ENCODE measurements at places on chromosomes 1 and 21.

DNA sequence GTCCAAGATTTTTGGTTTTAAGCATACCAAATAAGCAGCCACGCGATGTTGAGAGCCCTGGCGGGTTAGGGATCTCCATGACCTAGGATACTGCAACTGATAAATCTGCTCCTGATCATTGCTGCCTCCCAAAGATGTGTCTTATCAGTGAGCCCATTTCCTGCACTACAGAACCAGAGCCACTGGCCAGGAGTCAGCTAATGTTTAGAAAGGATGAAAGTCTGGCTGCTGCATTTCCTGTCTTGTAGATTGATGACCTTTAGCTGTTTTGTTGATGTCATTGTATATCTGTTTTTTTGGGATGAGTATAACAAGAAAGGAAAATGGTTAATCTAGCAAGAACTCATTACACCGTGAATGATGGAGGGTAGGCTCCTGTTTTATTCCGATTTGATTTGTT is 74.5 kb downstream of the C1orf21 start:
- no peak for DNase-seq

DNA sequence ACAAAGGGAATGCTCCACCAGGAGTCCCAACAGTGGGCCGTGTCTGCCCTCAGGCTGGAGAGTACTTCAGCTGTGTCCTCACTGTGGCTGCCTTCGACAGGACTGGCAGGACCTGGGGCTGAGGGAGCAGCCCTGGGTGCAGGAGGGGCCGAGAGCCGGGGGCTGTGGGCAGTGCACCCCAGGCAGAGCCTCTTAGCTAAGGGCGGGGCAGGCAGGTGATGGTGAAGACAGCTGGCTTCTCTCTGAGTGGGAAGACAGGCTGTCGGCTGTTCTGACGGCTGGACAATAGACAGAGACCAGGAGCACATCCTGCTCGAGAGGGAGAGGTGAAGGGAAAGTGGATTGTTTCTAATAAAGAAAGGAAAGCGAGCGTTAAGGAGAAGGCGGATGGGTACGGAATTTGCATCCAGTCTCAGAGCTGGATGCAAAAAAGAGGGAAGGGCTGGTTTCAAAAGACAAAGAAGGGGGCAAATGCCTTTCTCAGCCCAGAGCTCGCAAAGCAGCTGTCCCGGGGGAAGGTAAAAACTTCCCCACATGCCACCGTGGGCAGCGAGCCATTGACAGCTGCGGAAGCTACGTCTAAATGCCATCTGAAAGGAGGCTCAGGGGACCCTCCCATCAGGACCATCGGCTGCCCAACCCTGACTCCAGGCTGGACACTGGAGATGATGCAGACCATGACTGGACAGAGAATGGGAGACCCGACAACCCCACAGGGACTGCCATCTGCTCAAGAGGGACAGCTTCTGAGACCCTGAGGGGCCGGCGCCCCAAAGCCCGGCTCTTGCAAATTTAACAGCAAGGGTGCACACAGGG is 92.0 kb downstream of the STUM start:
- no peak for DNase-seq

DNA sequence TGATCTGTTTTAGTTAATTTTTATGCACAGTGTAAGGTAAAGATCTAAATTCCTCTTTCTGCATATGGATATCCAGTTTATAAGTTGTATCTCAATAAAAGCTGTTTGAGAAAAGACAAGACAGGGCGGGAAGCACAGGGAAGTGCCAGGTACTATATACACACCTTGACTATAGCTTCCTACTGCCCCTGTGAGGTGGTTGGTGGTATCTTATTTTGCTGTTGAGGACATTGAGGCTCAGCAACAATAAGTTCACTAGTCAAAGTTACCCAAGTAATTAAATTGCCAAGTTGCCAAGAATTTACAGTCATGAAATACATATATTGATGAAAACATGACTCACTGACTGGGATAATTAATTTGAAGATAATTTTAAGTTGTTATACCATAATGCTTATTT is 109.1 kb downstream of the CD247 start:
- DNase-seq, result no peak

DNA sequence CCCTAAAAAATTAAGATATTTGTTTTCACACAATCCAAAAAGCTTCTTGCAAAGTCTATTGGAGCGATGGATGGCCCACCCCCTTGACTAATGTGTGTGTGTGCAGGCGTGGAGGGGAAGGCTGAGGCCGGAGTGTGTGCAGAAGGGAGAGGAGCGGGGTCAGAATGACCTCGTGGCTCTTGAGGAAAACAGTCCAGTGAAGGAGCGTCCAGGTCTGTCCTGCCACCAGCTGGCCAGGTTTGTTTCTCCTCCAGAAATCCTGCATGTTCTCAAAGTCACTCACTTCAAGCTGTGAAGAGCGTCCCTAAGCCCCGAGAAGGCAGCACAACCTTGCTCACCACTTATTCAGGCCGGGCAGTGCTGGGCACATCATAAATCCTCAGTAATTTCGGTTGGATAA is 69.5 kb upstream of the SSX2IP start:
- DNase-seq, result no peak

DNA sequence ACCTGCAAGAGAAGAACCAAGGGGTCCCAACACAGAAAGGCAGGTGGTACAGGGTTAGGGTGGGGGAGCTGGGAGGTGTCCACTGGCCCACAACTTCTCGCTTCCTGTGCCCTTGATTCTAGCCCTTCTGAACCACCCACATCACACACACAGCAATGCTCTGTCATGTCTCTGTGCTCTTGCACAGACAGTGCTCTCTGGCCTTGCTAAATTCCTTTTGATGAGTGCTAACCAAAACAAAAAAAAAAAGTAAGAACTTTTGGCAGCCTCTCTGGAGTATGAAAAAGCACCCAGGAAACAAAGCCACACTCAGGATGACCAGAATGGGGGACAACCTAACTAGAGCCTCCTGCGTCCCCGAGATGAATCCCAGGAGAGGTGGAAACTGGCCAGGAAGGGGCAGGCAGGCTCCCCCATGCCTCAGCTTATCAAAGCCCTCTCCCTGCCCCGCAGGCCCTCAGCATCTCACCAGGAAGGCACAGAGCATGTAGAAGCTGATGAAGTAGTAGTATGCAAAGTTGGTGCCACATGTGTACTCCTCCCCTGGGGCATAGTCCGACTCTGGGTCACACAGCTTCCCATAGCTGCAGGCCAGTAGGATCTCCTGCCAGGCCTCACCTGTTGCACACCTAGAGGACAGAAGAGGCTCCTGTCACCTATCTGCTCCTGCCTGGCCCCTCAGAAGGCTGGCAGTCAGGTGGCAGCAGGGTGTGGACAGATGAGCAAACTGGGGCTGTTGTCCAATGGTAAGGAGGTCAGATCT is 27.2 kb upstream of the KIF21B start:
- peak; percentile 64 for DNase-seq

- DNase-seq, result no peak
Measured at GRCh38 chr1:74470251-74470650, 42.2 kb downstream of the LRRC53 start.

GRCh38 chr21:38811257-38811656 is 5.5 kb downstream of the ETS2 start:
- peak; percentile 88 for DNase-seq

GRCh38 chr1:85323770-85324169 is 47.3 kb upstream of the BCL10 start:
- DNase-seq, result no peak

DNA sequence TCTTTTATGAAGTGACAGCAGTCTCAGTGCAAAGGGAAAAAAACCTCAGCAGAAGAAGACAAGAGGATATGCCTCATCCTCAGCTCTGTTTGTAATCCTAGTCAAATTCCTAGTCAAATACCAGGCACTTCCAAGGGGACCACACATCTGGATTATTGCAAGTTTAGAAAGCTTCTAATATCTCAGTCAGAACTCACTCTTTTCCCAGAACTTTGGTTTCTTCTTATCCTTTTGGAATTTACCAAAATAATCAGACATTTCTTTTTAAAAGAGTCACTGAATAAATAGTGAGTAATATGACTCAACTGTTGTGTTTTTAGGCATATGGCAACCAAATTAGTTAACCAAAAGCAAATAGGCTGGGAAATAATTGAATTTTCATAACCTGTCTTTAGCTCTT is 47.8 kb downstream of the PRRX1 start:
- peak; percentile 98 for DNase-seq

GRCh38 chr1:10490286-10490970 is 15.7 kb downstream of the PEX14 start:
- no peak for DNase-seq

GRCh38 chr1:153566414-153567371 is 1.0 kb upstream of the S100A2 start:
- peak; percentile 99 for DNase-seq

DNA sequence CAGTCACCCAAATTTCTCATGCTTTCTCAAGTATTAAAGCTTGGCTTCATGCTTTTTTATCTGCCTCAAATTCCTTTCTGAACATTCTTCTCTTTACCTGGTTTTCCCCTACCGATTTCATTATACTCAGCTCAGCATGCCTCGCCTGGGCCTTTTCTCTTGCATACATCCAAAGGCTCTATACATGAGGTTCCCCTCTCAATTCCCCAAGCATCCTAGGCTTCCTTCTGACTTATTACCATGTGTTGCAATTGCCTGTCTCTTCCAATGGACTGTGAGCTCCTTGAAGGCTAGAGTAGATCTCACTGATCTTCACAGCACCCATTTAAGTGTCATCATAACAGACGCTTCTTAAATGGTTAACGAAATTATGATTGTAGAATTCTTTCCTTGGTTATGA is 24.1 kb upstream of the CYP4A22 start:
- DNase-seq, result no peak

GRCh38 chr1:78333502-78333901 is 157.3 kb upstream of the PTGFR start:
- DNase-seq, result peak; percentile 19

DNA sequence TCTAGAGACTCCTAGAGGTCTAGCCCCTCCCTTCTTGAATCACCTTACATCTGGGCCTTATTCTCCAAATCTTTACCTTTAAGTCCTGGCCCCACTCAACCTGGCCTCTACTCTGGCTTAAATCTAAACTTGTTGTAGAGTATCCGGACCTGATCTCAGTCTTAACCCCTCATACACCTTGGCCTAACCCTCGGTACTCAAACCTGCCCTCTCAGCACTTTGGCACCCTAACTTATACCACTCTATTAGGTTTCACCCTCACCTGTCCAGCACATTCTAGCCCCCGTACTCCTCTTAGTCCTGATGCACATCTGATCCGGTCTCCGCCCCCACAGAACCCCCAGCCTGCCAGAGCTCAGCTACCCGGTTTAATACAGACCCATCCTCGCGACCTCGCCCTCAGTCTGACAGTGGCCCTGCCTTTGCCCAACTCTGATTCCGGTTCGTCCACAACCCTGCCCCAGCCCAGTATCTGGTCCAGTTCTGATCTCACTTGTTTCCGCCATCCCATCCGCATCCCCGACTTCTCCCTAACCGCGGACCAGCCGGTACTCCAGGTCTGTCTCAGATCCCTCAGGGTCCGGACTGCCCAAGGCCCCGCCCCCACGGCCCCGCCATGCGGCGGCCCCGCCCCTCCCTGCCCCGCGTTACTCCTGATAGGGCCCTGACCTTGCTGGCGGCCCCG is 1.5 kb downstream of the TRIM62 start:
- DNase-seq, result peak; percentile 92

DNA sequence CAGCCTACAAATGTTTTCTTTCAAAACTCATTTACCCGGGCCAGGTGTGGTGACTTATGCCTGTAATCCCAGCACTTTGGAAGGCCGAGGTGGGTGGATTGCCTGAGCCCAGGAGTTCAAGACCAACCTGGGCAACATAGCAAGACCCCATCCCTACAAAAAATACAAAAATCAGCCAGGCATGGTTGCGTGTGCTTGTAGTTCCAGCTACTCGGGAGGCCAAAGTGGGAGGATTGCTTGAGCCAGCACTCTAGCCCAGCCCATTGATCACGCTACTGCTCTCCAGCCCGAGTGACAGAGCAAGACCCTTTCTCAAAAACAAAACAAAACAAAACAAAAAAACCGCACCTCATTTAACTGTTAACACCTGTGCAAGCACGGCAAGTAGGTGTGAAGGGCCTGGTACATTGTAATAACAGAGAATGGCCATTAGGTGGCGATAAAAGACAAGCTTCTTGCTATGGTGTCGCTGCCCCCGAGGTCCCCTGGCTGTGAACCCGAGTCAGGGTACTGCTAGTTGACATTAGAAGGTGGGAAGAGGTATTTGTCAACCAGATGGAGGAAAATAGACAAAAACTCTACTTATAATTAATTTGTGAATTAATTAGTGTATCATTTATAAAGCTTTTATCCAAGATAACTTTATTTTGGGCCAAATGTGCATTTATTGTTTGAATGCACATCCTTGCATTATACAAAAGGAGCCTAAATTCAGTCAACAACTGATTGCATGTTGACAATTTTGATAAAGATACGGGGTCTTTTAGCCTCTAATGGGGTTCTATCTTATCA is 66.5 kb downstream of the SH3BGR start:
- DNase-seq, result peak; percentile 55

DNA sequence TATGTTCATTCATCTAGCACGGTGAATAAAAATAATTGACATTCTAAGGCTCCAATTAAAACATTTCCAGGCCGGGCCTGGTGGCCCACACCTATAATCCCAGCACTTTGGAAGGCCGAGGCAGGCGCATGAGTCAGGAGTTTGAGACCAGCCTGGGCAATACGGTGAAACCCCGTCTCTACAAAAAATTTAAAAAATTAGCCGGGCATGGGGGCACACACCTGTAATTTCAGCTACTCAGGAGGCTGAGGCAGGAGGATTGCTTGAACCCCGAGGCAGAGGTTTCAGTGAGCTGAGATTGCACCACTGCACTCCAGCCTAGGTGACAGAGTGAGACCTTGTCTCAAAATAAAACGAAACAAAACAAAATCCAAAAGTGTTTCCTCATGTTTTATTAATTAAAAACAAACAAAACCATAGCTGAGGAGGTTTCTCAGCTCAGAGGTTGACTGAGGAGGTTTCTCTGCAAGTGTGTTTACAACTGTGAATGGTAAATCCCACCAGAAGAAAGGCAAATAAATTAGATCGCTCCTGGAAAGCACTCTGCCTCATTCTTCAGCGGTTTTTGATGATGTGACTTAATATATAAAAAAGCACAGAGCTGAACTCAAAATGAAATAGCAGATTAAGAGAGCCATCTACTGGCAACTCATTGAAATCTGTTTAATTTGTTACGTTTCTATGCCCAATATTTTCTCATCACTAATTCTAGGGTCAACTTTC is 37.7 kb upstream of the ATG4C start:
- peak; percentile 69 for DNase-seq

DNA sequence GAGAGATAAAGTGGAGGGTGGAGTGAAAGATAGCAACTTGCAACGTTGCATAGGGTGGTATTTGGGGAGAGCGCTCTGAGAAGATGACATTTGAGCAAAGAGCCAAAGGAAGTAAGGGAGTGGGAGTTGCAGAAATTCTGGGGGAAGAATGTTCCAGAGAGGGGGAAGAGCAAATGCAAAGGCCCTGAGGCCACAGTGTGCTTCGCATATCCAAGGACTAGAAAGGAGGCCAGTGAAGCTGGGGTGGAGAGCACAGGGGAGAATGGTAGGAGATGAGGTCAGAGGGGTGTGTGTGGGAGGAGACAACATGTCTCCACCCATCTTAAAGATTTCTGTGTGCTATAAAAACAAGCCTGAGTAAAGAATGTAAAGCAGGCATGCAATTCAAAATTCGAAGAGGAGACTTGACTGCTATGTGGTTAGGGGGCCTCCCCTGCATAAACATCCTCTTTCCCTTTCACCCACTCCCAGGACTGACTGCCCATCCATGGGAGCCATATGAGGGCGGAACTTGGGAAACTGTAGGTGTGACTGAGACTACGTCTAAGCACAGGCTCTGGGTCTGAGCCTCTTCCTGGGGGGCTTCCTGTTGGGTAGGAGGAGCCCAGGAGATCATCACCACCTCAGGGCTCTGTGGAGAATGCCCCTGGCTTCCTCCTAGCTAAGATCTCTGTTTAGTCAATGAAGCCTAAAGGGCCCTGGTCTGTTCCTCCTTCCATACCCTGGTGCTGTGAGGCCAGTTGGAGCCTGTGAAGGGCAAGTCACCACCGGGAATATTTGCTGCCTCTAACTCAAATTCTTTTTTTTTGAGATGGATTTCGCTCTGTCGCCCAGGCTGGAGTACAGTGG is 2.9 kb upstream of the CLIC4 start:
- peak; percentile 93 for DNase-seq
